ENCODE measurements at places on chromosomes 1 and 21. TPM values are rescaled to one million over a fixed set of nuclear protein-coding genes. Genes with fewer than 3 reads are reported as not detected.

DNA sequence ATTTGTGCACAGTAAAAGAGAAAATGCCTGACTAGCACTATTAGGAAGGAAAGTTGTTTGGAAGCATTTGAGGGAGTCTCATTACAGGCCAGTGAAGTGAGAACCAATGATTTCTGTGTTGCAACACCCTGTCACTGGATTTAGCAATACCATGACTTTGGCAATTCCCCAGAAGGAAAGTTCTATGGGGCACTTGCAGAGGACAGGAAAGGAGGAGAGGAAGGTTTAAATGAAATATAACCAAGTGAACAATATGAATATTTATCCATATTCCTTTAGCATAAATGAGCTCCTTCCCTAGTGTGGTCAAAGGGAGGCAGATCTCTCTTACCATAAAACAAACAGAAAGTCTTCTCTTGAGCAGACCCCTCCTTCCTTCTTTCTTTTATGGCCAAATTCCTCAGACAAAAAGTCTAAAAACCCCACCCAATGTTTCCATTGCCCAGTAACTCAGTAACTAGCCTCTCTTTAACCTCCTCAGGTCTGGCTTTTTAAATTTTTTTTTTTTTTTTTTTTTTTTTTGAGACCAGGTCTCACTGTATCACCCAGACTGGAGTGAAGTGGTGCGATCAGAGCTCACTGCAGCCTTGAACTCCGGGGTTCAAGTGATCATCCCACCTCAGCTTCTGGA, 5.5 kb downstream of the TLR5 start:
- DNase-seq, result no peak

The PLA2G5 gene
- not detected for total RNA-seq

The LMX1A gene
- not detected for total RNA-seq

The VANGL2 gene
- not detected for total RNA-seq

- no peak for DNase-seq
Measured at GRCh38 chr1:149848340-149849110, 50.8 kb upstream of the BOLA1 start.

The ERVH48-1 gene
- total RNA-seq, result 1.4 TPM

The PLA2G2E gene
- total RNA-seq, result not detected

DNA sequence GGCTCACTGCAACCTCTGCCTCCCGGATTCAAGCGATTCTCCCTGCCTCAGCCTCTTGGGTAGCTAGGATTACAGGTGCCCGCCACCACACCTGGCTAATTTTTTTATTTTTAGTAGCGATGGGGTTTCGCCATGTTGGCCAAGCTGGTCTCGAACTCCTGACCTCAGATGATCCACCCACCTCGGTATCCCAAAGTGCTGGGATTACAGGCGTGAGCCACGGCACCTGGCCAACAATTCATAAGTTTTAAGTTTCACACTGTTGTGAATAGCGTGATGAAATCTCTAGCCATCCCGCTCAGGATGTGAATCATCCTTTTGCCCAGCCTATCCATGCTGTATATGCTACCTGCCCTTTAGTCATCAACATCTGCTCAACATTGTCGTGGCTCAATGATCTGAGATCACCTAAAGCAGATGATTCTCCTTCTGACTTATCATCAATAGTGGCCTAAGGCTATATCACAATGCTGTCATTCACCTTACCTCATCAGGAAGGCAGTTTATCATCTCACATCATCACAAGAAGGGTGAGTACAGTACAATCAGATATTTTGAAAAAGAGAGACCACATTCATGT, 2.6 kb downstream of the PFDN2 start:
- no peak for DNase-seq

DNA sequence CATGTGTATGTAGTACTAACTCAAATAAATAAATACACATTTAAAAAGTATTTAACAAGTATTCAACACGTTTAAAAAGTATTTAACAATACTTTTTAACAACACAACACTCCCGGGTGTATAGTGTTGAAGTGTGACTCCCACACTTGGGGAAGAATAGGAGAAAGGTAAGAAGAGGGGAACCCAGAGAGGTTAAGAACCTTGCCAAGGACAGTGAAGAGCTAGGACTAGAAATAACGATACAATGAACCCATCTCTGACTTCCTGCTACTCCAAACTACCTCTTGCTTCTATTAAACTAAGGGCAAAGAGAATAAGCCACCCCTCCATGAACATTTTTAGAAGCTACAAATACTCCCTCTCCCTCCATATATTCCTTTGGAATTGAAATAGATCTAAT, 1.7 kb upstream of the GFI1 start:
- DNase-seq, result no peak

DNA sequence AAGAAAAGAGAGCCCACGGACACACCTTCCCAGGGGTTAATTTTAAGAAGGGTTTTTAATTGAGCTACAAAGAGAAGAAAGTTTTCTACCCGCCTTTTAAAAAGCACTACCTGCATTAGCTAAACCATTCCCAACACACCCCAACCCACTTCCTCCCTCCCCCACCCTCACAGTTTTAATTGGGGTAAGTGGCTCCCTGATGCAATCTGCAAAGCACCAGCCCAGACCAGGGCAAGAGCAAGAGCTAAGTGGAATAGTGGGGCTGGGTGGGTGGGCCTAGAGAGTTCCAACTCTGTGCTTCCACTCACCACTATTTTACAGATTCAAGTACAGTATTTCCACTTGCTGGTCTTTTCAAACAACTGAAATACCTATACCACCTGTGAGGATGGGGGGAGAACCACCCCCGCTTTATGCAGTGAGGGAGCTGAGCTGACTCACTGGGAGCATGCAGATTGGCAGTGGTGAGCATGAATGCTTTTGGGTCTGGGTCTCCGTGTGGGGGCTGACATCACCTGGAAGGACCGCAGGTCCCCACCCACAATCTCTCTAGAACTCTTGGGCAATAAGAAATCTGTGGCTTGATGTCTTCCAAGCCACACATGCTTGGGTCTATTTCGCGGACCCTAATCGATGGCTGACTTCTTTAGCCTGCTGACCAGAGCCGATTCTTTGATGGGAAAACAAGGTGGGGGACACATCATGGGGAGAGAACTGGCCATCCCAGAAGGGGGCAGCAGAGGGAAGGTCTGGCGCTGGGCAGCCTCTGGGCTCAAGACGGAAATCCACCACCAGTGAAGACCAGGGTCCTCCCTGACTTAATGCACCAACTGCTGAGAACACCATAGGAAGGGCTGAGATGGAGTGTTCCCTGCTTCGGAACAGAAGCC, 95.5 kb downstream of the SSBP3 start:
- no peak for DNase-seq

DNA sequence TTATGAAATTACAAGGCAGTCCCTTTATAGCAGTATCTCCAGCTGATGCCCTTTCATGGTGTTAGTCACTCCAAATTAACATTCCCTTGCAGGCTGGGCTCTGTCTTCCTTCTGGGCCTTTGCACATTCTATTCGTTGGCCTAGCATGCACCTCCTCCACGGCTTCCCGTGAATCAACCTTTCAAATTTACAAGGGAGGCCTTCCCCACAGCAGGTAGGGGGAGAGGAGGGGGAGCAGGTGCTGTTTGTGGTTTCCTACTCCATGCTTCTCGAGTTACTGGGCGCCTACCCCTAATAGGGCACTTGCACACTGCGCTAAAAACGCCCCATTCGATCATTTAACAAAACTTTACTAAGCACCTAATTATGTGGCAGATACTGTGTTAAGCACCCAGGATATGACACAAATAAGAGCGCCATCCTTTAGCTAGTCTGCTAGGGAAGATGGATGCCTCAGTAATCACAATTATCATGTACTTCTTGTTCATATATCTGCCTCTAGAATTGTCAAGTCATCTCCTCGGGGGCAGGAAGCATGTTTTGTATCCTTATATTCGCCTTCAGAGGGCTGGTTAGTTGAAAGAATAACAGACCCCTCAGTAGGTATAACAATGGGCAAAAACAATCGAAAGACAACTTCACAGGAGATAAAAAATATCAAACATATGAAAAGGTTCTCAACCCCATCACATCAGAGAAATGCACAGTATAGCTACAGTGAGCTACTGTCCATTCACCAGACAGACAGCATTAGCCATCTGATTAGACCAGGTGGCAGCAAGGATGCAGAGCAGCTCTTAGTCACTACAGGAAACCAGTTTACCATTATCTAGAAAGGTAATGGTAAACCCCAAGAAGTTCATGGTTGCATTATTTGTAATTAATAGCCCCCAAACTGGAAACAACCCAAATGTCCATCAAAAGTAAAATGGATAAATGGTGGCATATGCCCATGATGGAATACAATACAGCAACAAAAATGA, 1.7 kb upstream of the ADAR start:
- peak; percentile 65 for DNase-seq

- DNase-seq, result no peak
Measured at GRCh38 chr1:95308276-95309030, 74.4 kb downstream of the RWDD3 start.

- no peak for DNase-seq
Measured at GRCh38 chr1:42738678-42739226, 1.3 kb downstream of the CLDN19 start.

The PATJ gene
- total RNA-seq, result 54.1 TPM

DNA sequence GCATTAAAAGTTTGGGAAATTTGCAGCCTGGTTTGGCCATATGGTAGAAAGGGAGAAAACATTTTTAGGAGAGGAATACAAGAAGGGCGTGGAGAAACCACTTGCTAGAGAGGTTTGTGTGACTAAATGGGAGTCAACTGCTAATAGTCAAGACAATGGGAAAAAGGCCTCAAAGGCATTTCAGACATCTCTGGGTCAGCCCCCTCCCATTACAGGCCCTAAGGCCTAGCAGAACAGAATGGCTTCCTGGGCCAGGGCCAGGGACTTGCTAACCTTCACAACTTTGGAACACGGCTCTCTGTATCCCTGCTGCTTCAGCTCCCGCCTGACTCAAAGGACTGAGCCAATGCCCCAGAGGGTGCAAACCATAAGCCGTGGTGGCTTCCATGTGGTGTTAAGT, 752.3 kb upstream of the ADAMTS5 start:
- no peak for DNase-seq

The FAM72B gene
- 1.1 TPM for total RNA-seq

The ITGB2 gene
- total RNA-seq, result 283 TPM

The CFHR5 gene
- total RNA-seq, result not detected

GRCh38 chr21:28308516-28308915, 684.2 kb downstream of the LTN1 start:
- DNase-seq, result no peak

DNA sequence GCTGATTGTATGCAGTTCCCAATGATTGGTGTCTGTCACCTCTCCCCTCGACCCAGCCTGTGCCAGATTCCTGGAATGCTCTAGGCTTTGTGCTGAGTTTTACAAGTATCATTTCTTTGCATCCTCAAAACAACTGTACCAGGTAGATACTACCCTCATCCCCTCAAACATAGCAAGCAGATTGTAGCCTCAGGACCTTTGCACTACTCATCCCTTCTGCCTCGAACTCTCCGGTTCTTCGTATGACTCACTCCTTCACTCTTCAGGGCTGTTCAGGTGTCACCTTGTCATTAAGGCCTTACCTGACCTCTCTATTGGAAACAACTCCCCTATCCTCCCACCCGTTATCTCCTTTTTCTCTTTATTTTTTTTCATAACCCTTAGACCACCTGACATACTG, 8.0 kb downstream of the KCNC4 start:
- no peak for DNase-seq

DNA sequence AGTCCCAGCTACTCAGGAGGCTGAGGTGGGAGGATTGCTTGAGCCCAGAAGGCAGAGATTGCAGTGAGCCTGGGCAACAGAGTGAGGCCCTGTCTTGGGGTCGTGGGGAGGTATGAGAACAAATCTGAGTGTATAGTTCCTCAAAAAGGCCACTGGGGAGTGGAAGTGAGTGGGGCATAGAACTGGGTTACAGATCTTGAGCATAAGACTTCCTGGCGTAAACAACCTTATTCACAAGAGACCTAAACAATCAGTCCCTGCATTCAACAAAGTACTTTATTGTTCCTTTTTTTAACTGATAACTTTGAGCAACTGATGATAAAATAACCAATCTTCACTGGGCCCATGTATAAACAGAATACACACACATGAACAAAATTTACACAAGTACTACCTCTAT, 72.7 kb upstream of the MUTYH start:
- no peak for DNase-seq

- DNase-seq, result no peak
Measured at GRCh38 chr21:17427831-17428483, 84.9 kb upstream of the CXADR start.

DNA sequence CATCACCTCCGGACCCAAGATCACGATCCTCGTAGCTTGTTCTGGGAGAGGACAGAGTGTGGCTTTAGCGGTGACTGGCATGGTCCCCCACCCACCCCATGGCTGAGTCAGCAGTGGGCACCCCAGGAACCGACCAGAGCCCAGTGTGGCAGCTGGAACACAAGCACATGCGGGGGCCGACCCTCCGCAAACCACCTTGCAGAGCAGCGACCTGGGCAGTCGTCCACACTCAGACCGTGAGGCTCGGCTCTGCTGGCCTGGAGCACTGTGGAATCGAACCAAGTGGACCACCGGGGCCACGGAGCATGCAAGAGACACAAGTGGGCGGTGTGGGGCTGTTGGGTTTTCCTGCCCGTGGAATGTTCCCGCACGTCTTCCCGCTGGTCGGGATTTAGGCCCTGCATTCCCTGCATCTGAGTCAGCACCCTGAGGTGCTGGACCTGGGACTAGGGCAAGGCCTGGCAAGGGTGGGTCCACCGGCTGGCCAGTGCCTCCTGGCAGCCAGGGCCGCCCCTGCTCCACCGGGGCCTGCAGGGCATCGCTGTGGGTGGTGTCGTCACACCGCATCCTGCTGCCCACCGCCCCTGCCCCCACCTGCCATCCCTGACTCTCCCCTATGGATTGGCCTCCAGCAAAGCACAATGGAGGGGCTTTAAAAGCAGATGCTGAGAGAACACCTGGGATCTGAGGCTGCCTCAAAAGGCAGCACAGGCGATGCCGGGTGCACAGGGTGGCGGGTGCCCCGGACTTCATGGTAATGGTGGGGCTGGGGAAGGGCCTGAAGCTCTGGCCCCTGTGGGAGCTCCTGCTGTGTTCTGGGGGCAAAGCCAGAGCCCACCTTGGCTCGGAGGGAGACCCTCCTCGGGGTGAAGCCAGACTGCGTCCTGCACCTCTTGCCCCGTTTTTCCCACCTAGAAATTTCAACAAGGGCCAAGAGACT, 18.5 kb downstream of the MORN1 start:
- no peak for DNase-seq

The MYCL gene
- total RNA-seq, result 0.08 TPM

DNA sequence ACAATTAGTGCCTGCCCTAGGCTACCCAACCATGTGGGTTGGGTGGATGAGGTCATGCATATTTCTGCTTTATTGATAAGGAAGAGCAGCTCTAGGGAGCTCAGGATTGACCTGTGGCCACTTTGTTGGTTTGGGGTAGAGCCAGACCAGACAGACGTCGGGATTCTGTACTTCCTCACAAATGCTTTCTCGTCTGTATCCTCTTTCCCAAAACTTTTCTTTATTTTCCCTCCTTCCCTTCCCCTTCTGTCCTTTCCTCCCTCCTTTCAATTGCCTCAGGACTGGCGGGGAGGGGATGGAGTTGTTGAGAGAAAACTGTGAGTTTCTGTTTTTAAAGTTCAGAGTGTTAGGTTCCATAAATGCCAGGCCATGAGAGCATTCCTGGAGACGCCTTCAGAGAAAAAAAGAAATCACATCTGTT, 68.0 kb downstream of the UCK2 start:
- no peak for DNase-seq
